Stimulated activated CD8-positive, alpha-beta memory T cell treated with anti-CD3 and anti-CD28 coated beads, Interleukin-4, amount 100 ng/mL, for 1 hour (primary cell): ENCODE measurements at places on chromosomes 12 and 14.

DNA sequence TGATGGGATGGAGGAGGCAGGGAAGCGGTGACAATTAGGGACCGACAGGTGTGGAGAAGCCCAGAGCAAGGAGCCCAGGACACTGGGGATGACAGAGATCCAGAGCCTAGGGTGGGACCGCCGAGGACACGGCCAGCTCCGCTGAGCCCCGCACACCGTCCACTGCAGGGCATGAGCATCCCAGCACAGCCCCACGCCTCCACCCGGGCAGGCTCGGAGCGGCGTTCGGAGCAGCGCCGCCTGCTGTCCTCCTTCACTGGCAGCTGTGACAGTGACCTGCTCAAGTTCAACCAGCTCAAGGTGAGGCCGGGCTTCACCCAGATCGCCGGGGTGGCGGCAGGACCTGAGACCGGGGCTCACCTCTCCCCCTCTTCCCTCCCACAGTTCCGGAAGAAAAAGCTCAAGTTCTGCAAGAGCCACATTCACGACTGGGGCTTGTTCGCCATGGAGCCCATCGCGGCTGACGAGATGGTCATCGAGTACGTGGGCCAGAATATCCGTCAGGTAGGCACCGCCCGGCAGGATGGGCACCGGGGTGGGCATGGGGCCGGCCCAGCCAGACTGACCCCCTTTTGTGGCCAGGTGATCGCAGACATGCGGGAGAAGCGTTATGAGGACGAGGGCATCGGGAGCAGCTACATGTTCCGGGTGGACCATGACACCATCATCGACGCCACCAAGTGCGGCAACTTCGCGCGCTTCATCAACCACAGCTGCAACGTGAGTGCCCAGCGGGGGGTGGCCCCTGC, 23.7 kb downstream of the SETD1B start:
- no peak for DNase-seq

DNA sequence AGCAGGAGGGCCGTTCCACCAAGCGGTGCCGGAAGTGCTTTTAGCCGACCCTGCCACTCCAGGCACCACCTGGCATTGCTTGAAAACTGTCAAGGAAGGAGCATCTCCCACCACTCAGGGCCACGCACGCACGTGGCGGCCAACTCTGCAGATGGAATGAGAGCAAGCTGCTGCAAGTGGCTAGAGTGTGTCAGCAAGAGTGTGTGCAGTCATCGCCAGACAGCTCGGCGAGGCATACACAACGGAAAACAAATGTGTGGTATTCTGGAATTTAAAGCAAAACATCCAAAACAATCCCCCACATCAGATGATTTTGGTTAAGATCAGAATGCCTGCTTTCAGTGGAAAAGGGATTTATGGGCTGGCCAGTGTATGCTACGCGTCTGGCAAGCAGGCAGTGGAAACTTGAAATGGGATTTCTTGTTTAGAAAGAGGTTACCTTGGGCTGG, 11.2 kb downstream of the CD9 start:
- no peak for DNase-seq

- DNase-seq = no peak
These were observed 102.7 kb downstream of the PAPLN start for GRCh38 chr14:73339846-73340595.

DNA sequence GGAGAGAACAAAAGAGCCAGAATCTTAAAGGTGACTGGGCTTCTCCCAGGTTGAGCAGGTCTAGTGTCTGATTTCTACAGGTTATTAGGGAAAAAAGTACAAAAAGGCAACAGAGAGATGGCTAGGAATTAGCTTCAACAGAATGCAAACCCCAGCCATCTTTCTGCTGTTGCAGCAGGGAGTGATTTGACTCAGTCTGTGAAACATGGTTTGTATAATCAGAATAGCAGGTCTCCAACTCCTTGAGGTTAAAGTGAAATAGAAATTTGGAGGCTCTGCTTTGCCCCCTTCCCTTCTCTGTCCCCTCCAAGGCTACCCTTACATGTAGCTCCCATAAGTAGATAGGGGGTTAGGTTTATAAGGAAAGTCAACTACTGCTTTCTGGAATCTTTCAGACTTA, 105.8 kb downstream of the AKAP6 start:
- DNase-seq = no peak

DNA sequence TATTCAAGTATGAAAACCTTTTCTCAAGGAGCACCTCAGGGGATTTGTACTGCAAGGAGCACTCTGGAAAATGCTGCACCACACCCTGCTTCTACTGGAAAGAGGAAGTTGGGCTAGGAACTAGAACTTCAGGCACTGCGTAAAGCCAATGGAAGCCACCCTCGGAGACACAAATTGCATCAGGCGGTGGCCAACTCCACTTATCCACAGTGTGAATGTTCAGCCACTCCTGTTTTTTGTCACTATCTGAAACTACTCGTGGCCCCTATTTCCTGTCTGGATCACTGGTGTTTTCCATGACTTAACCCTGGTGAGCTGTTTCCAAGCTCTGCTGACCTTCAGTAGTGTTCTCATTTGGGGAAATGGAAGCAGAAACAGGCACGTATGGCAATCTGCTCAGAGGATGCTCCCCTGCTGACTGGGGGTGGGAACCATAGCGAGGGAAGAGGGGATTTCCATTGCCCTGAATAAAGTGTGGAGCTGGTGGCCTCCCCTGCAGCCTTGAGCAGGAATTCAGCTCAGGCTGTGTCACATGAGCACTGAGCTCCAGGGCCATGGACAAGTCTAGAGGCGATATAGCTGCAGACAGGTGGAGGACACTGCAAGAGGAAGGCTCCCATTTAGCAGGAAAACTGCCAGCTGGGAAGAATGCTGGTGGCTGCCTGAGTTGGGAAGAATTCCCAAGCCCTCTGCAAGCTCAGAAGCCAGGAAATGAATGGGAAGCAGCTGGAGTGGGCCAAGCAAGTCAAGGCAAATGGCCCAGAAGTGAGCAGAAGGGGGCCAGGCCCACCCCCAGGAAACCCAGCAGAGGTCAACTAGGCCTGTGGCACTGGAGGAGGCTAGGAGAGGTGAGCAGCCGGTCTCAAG, 50.5 kb upstream of the RAP1B start:
- DNase-seq = no peak

- DNase-seq = no peak
These were observed 5.0 kb downstream of the HNRNPC start for GRCh38 chr14:21264025-21264801.

- no peak for DNase-seq
These were observed 142.0 kb downstream of the DUSP6 start for GRCh38 chr12:89210277-89210676.

DNA sequence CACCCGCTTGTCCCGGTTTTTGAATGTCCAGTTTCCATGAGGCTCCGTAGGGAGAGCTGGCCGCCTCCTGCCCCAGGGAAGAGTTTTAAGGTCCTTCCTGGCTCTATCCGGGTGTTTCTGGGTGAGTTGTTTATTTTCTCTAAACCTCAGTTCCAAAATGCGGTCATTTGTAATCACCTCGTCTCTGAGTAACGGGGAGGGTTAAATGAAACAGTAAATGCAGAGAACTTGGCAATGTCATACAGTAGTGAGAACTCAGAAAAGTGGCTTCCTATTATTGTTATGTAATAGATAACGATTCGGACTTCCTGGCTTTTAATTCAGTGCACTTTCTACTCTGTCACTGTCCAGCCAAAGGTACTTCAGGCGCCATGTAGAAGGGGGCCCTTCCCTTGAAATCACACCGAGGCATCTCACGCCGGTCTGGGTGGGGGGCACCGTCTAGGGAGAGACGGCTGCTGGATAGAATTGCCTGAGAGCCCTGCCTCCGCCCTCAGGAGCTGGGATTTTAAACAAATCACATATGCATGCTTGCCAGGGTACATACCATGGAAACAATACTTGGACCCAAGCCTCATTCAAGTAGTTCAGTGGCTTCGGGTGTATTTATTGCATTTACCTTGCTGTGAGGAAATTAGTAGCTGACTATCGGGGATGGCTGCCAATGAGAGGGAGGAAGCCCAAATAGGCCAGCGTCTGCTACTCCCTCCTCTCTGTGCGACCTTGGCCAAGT, 26.4 kb downstream of the NOS1 start:
- no peak for DNase-seq

GRCh38 chr14:31122098-31122611, 85.4 kb downstream of the HECTD1 start:
- DNase-seq = no peak

- no peak for DNase-seq
These were observed 28.8 kb downstream of the CLMN start for GRCh38 chr14:95290871-95291431.

DNA sequence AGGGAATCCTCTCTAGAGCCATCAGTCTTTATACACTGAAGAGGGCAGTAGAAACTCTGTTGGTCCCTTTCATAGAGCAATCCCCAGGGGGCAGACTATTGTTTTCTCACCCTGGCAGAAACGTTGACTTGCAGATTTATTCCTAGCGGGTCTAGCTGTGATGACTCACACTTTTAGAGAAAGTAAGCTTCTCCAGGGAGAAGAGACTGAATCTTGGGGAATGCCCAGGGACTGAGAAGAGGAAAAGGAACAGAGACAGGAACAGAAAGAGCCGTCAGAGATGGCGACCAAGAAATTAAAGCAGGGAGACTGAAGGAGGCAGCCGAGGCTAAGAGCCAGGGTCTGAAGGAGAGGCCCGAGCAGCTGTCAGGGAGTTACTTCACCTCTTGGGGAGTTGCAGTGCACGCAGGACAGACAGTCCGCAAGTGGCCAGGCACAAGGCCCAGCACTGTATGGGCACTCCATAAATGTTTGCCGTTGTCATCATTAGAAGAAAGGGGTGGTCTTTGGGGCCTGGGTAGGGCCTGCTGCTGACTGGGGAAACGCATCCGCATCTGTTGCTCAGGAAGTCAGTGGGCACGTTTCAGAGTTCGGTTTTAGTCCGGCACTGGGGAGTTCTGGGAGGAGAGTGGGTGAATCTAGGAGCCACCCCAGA, 13.0 kb downstream of the PLEKHG6 start:
- DNase-seq = no peak

DNA sequence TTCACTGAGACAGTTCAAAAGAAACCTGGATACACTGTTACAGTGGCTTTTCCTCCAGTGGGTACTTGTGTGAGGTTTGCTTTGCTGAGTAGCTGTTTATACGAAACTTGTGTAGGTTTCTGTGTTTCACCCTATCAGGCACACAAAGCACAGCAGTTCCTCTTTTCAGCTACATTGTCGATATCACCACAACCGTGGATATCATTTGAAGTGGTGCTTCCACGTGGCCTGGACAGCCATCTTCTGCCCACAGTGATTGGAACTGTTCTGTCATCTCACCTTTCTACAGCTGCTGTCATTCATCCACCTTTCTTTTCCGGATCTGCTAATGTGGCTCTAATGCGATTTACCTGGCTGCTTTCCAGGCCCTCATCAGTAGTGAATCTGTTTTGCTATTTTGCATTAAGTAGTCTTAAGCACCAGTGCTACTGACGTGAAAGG, 368.8 kb downstream of the SYT1 start:
- no peak for DNase-seq

- DNase-seq = no peak
These were observed 9.4 kb downstream of the TMEM63C start for GRCh38 chr14:77190977-77191376.

DNA sequence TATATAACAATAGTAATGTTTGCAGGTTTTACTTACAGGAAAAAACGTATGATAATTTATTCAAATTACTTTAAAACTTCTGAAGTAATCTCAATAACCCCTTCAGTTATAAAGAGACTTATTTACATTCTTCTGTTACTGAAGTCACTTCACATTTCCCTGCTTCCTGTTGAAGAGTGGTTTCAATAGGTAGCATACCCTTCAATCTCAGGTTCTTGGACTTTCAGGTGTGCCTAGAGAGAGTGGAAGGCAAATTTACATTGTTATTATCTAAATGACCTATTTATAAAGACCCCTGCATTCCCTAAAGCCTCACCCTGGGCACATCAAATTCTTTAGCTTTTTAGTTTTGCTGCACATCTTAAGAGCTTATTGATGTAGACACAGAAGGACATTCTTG, 137.6 kb upstream of the AEBP2 start:
- DNase-seq = no peak

DNA sequence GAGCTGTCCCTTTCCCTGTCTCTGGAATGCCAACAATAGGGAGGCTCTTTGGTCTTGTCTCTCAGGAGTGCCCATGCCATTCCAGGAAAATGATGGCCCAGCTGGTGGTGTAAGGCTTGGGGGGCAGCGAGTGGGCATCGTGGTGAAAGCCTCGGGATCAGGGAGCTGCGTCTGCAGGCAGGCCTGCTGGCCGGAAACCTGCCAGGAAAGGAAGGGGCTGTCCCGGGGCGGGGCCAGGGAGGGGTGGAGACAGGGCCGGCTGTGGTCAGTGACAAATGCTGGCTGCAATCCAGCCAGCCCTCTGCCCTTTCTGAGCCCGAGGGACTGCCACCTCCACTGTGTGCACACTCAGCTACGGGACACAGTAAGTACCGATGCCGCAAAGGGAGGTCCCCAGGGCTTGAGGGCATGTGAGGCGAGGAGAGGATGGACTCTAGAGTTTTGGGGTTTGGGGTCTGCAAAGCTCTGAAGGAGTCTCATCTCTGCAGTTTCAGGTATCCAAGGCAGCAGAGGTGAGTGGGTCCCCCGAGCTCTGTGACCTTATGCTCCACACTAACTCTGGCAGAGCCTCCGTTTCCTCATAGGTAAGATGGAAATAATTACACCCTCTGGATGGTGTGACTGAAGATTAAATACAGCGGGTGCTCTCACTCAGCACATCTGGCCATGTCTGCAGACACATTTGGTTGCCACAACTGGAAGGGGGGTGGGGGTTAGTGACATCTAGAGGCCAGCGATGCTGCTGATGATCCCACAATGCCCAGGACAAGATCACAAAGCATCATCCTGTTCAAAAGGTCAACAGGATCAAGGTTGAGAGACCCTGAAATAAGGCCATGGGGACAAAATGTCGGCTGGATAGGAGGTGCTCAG, at the start of gene SERPINA5:
Gene SERPINA5, plus strand, starts transcription at position 300 of the 873 bp plus-strand sequence. CDS start 5,937 bp downstream, outside the sequence.
- no peak for DNase-seq

DNA sequence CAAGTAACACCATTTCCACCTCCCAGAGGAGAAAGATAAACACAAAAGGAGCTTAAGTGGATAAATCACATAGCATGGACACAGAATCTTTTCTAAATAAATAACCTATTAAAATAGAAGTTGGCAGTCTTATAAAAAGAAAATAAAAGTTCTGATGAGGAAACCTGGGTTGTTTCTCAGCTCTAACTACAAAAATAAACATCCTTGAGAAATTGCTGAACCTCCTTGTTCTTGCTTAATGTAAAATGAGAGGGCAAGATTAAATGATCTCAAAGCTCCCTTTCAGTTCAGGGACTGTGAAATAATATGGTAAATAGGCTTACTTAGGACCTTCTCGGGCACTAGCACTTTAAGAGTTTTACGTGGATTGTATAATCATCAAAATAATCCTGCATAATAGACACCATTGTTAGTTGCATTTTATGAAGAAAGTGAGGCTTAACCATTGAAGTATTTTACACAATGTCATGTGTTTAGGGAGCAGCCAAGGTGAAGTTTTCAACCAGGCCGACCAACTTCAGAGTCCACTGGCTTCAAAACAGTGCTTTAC, 214.0 kb upstream of the NOVA1 start:
- no peak for DNase-seq

- DNase-seq = no peak
These were observed 28.5 kb downstream of the CPM start for GRCh38 chr12:68904351-68904962.

DNA sequence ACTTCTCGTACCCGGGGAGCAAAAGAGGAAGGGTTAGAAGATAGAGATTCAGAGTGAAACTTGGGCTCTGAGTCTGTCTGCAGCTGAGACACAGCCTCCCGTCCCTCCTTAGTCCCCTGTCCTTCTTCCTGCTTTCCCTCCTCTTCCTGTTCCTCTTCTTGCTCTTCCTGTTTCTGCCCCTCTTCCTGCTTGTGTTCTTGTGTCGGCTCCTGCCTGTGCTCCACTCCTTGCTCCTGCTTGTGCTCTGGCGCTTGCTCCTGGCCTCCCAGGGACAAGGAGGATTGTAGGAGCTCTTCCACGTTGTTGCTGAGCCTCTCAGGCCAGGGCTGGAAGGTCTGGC, 3.0 kb downstream of the ACRBP start:
- DNase-seq = no peak
